ENCODE measurements at places on chromosomes 11 and 22.

DNA sequence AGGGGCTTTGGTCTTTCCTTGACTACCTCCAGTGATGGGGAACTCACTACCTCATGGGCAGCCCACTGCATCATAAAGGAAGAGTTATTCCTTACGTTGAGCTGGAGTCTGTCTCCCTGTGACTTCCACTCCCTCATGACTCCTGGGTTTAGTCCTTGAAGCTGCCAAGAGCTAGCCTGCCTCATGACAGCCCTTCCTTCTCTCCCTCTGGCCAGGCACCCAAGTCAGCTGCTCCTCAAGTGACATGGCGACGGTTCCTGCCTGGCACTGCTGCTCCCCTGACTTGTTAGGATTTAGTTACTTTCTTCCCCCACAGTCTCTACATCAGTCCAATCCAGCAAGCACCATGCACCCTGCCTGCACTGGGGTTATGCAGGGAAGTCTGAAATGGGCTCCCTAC lies 196.1 kb upstream of the TBCEL start:
- no peak for DNase-seq

GRCh38 chr11:125329786-125330185 lies 165.2 kb downstream of the PKNOX2 start:
- DNase-seq, result no peak

DNA sequence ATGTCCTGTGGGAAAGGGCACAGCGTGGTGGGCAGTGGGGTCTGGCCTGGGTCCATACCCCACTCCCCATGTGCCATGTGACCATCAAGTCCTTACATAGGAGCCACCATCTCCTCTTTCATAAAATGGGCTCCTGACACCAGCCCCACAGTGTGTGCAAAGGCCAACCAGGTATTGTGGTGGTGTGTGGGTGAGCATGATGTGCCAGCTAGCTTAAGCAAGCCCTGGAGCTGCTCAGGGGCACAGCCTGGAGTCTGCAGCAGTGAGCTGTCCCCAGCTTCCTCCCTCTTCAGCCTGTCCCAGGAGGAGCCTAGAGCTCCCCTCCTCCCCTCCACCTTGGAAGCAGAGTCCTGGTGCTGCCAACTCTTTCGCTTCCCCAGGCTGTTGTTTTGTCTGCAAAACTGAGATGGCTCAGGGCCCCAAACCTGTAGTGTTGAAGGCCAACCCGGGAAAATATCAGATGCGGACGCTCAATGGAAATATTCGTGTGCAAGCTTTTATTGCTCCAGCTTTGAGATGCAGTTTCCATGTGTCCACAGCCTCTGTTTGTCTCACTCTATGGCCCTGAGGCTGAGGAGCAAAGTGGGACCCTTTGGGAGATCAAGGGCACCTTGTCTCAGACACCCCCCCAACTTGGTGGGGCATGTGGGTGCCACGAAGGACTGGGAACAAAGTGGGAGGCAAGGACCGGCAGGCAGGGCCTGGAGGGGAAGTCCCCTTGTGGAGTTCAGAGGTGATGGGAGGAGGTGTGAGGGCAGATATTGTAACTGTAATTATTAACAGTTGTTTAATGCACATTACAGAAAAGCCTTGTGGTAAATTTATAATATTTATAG lies 92.6 kb downstream of the CTTN start:
- no peak for DNase-seq

- DNase-seq, result no peak
Measured at GRCh38 chr11:41868606-41869005, 409.2 kb upstream of the LRRC4C start.

DNA sequence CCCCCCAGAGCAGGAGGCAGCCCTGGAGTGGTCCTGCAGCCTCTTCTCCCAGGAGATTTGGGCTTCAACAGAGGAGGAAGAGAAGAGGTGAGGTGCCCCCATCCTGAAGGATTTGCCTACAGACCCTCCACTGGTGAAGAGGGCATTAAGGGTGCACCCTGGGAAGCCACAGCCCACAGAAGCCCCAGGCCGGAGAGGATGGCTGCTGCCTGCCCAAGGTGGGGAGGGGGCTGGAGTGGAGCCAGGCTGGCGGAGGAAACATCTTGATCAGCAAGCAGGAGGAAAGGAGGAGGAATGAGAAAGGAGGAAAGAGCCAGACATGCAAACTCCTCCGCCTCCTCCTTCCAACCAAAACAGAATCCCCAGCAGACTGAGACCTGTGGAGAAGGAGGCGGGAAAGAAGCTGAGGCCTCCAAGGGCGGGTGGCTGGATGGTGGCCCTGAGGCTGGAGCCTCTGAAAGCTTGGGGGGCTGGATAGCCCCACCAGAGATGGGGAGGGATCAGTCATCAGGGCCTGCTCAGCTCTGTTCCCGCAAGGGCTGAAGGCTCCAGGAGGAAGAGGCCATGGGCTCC lies 31.3 kb downstream of the ARRB1 start:
- no peak for DNase-seq

- DNase-seq, result peak; percentile 29
Measured at GRCh38 chr22:22682807-22683667, 38.6 kb downstream of the GGTLC2 start.

DNA sequence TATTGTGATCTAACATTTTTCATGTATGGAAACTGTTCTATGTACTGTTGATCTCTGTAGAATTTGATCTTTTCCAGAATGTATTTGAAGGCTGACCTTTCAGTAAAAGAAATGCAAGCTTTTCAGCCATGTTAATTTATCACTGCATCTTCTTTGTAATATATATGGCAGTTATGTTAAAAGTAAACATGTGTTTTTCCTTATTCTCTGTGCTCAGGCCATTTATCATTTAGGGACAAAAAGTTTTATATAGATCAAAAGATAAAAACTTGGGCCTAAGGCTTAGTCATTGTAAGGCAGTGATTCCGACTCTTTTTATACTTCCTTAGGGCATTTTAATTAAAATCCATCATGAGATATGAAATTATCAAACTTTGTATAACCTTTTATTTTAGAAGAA lies 48.7 kb downstream of the KDM2A start:
- no peak for DNase-seq

DNA sequence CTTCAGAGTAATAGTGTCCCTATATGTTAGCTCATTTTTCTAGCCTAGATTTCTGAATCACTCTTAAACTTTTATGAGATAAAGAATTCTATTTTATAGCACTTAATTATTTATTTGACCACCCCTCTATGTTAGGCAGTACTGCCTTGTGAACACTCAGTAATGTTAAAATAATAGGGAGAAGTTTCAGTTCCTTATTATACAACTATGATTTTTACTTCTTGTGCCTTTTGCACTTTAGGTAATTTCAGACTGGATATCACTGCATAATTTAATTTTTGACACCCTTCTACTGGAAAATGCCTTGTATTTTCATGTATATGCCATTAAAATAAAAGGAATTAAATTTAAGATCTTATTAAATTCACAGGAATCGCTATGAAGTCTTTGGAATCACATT lies 3.1 kb downstream of the BCO2 start:
- no peak for DNase-seq

DNA sequence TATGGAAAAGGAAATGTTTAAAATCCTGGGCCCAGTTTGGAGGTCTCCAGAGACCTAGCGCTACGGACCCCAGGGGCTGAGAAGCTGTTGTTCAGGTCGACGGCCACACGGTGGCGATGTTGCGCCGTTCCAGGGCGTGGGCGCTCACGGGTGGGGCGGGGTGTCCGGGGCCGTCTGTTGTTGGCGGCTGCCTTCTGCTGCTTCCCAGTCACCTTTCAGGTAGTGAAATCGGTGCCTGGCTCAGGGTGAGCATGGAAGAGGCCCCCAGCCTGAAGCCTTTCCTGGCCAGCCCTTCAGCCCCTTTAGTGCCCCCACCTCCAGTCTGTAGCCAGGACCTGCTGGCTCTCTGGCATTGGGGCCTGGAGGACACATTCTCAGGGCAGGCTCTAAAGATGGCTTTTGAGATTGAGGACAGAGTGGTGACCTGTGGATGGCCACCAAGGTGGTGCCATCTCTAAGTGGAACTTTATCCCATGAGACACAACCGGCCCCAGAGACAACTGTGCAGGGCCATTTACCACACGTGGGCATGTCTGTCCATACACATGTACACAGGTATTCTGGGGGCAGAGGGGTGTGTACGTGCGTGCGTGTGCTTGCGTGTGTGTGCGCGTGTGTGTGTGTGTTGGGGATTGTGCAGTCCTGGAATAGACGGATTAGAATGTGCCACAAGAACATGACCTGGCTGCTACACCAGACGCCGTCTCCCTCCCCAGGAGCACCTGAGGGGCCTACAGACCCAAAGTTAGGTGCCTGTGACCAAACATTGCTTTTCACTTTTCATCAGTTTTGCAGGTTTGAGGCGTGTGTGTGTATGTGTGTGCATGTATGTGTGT lies 53.8 kb downstream of the ST14 start:
- peak; percentile 14 for DNase-seq

- peak; percentile 17 for DNase-seq
Measured at GRCh38 chr22:30890686-30891442, 77.7 kb downstream of the MORC2 start.

DNA sequence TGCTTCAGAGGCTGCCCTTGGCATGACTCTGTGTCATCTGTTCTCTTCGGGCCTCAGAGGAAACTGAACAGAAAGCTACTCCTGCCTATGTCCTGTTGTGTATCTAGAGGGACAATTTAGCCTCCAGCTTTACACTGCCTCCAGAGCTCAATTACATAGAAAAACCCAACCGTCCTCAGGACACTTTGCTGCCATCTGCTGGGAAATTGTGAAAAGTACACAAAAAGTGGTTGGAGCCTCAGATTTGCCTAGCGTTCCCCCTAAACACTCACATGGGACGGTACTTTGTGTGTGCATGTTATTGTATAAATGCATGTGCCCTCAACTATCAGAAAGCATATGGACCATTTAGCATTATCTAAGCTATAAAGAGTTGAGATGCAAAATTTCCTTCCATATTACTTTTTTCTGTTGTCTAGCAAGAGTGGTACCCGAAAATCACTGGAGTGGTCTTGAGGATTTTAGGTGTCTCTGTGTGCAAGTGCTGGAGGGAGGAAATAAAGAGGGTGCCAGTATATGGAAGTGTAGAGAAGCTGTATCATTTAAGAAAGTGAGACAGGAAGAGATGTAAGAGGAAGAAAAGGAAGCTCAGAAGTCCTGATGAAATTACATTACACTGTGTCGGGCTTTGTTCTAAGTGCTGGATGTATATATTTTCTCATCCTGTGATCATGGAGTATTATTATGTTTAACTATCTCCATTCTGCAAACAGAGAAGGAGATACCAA lies 8.7 kb upstream of the MS4A4E start:
- no peak for DNase-seq

- no peak for DNase-seq
Measured at GRCh38 chr11:1129611-1130160, 28.1 kb upstream of the MUC5AC start.

- DNase-seq, result no peak
Measured at GRCh38 chr11:57338142-57338541, at the start of gene P2RX3. Gene P2RX3, plus strand, starts transcription at chr11:57338352. Its CDS starts 199 bp downstream, at chr11:57338551.

DNA sequence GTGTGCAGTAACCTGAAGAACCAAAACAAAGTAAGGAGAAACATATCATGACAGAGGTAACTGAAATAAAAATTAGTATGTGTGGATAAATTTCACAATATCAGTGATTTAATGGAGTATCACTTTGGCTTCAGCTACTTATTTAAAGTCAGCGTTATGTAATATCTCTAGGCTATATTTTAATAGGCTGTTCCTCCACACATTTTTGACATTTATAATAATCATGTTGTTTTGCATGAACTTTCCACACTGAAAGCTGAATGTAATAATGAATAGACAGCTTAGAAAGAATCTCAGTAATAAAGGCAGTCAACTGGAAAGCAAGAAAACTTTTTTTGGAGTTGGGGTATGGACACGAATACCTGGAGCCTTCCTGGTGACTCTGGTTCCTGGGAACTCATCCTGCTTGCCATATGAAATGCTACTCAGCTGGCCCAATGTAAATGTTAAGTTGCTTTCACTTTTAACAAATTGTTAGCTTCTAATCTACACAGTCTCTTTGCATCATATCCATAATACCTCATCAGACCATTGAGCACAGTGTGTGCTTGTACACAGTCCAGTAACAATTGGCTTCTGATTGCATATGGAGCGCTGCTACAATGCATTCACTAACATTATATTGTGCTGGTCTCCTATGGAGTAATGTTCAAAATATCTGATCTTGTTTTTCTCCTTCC lies 257.7 kb downstream of the SOX6 start:
- no peak for DNase-seq

DNA sequence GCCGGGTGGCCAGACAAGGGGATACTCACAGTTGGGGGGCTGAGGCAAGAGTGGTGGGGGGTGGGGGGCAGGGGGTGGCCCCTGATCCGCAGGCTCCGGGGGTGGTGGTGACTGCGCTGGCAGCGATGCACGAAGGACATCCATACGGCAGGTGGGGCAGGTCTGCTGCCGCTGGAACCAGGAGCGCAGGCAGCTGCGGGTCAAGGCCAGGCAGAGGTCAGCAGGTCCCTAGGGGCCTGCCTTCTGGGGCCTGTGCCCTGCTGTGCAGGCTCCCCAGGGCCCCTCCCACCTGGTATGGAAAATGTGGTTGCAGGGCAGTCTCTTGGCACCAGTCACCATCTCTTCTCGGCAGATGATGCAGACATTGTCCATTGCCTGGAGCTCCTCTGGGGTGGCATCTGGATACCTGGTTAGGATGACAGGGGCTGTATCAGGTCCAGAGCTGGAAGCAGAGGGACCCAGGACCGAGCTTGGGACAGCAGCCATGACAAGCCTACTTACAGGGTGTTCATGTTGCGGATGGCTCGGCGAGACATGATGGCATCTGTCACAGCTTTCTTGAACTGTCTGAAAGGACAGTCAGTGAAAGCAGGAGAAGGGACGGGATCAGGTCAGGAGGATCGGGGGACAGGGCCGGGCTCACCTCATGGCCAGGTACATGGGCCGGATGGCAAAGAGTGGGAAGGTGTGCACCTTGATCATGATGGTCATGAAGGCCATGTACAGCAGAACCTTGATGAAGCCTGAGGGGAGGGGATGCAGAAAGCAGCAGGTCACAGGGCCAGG lies 3.5 kb downstream of the SYVN1 start:
- no peak for DNase-seq

DNA sequence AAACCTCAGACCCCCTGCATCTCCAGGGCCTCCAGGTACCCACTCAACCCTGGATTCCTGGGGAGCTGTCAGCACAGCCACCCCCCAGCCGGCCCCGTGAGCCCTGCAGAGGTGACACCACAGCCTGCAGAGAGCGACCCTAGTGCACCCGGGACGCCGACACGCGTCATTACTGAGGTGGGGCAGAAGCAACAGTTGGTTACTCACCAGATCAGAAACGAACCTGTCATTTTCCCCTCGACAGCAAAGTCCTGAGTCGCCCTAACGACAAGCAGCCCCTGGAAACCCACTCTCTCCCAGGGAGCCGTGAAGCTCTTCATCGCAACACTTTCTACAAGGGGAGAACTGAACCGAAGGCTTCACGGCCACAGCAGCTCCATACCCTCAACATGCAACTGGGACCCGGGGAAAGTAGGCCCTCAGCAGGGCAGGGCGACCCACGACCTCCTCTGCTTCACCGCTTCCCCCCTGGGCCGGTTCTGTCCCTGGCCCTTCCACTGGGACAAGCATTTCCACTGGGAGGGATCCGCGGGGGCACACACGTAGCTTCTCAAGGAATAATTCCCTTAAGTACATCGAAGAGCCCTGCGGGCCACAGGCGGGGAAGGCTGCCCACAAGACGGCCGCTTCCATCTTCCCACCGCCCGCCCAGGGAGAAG lies 1.6 kb downstream of the BRD1 start:
- DNase-seq, result peak; percentile 37

- DNase-seq, result no peak
Measured at GRCh38 chr22:26744892-26745808, 87.8 kb downstream of the MIAT start.

GRCh38 chr11:1807264-1807995 lies 27.4 kb upstream of the SYT8 start:
- no peak for DNase-seq

GRCh38 chr11:58927393-58928106 lies 11.7 kb upstream of the GLYATL1 start:
- peak; percentile 78 for DNase-seq
